Left cardiac atrium (tissue), 4 donors: ENCODE measurements at places on chromosomes 4 and X. TPM values are rescaled to one million over a fixed set of nuclear protein-coding genes. Genes with fewer than 3 reads are reported as not detected.

Gene ARX
- total RNA-seq = not detected

Gene RIBC1
- 0.26 TPM for total RNA-seq

Gene SSX3
- total RNA-seq = not detected

Gene TRIM61
- total RNA-seq = 2.7 TPM

DNA sequence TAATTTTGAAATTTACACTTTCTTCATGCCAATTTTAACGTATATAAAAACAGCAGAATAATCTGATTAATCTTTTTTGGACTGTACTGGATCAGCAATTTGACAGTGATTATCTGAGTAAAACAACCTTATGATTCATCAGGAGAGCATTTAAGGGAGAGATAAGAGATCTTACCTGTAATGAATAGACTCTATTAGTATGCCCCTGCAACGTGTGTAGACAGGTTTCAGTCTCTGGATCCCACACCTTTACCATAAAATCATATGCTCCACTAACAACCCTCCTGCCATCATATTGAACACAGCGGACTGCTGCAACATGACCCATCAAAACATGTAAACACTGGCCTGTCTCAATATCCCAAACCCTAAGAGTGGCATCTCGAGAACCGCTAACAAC, 210.1 kb downstream of the FBXW7 start:
- DNase-seq = no peak

GRCh38 chrX:94676285-94676684, 1002.3 kb downstream of the FAM133A start:
- no peak for DNase-seq

DNA sequence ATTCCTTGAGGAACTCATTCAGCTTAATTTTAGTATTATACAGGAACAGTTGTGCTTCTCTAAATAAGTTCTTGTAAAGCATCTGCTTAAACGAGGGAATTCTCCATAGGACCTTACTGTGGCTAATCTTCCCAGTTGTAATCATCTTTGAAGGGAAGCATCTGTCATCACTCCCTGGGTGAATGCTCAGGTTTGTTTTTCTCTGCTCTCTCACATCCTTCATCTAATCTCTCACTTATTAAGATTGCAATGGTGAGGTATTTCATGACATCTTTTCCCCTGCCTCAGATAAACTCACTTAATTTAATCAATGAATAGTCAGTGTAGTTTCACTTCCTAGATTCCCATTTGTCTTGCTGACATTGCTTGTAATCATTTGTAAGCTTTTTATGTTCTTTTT, 121.8 kb upstream of the ADAMTS3 start:
- DNase-seq = no peak

DNA sequence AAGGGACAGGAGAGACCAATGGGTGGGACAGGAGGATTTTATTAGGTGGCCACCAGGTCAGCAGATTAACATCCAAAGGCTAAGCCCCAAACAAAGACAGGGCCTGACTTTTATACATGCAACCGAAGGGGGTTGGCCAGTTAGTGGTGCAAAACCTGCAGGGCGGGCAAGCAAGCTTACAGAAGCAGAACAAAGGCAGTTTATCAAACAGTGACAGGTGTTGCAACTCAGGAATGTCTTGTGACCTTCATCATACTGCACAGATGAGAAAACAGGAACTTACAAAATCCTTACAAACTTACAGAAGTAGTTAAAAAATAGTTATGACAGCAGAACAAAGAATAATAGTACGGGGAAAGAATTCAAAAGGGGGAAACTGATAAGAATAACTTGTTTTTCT, 708.1 kb downstream of the GLUD2 start:
- no peak for DNase-seq
